ENCODE measurements at places on chromosomes 1 and 21.

GRCh38 chr1:9038881-9039760 lies 12.9 kb upstream of the SLC2A7 start:
- DNase-seq = no peak

DNA sequence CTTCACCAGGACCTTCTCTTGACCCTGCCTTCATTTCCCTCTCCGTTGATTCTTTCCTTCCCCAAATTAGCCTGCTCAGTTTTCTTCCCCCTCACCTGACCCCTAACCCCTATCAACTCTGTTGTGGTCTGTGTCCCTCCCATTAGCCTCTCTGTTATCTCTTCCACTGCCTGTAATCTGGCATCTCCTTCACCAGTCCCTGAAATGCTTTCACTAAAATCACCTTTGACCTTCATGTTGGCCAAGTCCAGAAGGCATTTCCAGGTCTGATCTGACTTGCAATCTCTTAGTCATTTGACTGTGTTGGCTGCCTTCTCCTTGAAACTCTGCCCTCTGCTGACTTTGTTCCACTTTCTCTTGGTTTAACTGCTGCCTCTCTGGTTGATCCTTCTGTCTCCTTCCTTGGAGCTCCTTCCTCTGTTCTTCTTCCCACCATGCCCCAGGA lies 28.2 kb downstream of the ATP8B2 start:
- peak; percentile 17 for DNase-seq

GRCh38 chr1:236065509-236066005 lies 667 bp upstream of the NID1 start:
- no peak for DNase-seq

- DNase-seq = no peak
These were observed 54.1 kb downstream of the LDLRAD2 start for GRCh38 chr1:21865943-21866706.

- no peak for DNase-seq
These were observed 9.2 kb upstream of the CPT2 start for GRCh38 chr1:53187401-53187800.

- DNase-seq = no peak
These were observed 10.0 kb downstream of the GJA8 start for GRCh38 chr1:147912553-147912952.

GRCh38 chr1:19534281-19534680 lies 48.9 kb upstream of the CAPZB start:
- DNase-seq = no peak

GRCh38 chr21:26534517-26534916 lies 38.6 kb downstream of the CYYR1 start:
- DNase-seq = no peak

GRCh38 chr21:17921579-17922530 lies 102.7 kb upstream of the C21orf91 start:
- DNase-seq = no peak

- DNase-seq = no peak
These were observed 1.7 kb downstream of the RAB7B start for GRCh38 chr1:206001476-206001888.

DNA sequence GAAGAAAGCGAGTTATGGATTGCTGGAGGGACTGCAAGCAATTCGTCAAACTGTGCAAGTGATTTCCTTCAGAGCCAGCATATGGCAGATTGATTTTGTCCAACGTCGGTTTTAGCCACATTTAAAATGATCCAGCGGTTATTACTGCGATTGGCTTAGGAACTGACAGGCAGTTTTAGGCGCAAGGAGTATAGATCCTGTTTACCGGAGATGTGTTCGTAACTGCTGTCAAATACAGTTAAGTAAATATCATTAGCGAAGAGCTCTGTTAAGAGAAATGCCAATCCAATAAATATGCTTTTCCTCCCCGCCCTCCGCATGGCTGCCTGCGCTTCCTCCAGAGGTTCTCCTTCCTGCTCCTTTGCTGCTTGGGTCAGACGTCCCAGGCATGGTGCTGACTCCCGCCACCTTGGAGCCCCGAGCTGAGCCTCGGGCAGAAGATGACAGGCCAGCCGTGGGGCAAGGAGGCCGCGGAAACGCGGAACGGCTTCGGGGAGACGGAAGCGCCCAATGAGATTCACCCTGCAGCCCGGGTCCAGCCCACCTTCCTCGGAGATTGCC lies 9.4 kb upstream of the BARHL2 start:
- no peak for DNase-seq

DNA sequence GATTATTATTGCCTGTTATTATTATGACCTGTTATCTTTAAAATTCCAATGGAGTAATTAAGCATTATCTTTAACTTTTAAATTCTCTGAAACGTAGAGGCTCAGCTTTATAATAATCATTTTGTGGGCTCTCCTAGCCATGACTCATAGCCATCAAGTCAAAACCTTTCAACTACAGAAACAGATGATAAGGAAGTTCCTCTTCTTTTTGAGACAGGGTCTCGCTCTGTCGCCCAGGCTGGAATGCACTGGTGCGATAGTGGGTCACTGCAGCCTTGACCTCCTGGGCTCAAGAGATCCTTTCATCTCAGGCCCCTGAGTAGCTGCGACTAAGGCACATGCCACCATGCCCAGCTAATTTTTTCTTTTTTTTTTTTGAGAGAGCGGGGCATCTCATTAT lies 43.5 kb downstream of the CHML start:
- no peak for DNase-seq

GRCh38 chr1:91601554-91602376 lies 101.1 kb downstream of the CDC7 start:
- DNase-seq = no peak

DNA sequence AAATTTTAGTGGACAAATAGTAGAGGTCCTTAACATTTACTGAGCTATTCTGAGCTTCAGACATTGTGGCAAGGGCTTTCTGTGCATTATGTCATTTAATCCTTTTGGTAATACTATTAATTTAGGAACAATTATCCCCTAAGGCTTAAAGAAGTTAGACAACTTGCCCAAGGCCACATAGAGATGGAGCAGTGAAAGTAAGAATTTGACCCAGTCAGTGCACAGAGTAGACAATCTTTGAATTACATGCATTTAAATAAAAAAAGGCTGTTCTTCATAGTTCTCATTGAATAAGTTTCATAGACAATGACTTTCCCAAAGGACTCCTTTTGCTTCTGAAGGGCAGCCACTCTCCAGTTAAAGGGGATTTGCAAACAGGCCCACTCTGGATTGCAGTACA lies 142.7 kb downstream of the RUNX1 start:
- no peak for DNase-seq

DNA sequence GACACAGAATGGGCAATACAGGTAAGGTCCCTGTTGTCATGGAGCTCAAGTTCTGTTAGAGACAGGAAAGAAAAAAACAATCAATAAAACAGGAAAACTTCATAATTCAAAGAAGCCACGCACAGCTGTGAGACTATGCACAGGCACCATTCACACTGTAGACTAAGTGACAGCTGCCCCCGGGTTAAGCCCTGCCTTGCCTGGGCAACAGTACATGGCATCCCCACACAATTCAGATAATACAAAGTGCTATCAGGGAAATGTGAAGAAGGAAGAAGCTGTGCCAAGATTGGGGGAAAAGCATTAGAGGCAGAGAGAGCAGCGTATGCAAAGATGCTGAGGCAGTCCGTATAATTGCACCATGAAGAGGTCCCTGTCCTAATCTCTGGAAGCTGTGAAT lies 9.0 kb upstream of the KCNE2 start:
- DNase-seq = no peak

DNA sequence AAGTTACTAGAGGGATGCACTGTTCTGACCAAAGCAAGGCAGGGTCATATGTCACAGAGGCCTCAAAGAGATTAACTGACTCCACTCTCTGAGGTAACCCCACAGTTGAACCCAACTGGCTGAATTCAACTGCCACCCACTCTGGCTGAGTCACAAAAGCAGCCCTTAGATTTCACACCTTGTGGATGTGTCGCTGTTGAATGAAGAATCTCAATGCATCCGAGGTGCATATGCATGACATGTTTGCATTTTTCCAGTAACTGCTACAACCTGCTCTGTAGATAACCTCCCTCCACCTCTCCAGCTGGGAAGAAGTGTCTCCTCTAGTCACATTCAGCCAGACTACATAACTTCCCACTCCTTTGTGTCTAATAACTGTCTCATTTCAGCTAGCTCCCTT lies 27.9 kb upstream of the KIF21B start:
- no peak for DNase-seq

- no peak for DNase-seq
These were observed 373.3 kb downstream of the TTLL7 start for GRCh38 chr1:83625646-83626045.

GRCh38 chr1:21614419-21615115 lies 54.6 kb downstream of the RAP1GAP start:
- no peak for DNase-seq

DNA sequence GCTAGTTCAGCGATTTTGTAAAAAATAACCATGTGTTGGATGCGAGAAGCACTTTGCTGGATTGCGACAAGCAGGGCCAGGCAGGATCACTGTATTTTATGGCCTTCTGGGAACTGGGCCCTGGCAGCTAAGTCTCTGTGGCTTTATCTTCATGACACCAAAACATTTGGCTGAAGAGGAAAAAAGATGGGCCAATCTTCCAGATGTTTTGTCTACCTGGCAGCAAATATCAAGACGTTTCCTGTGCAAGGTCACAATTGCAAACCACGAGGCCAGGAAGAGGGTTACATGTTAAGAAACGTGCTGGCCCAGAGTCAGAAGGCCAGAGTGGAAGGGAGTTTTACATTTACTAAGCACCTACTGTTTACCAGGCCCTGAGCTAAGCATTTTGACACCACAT lies 22.1 kb downstream of the GRIK3 start:
- DNase-seq = no peak

GRCh38 chr1:152109998-152110294 lies 5.3 kb downstream of the TCHH start:
- DNase-seq = no peak

DNA sequence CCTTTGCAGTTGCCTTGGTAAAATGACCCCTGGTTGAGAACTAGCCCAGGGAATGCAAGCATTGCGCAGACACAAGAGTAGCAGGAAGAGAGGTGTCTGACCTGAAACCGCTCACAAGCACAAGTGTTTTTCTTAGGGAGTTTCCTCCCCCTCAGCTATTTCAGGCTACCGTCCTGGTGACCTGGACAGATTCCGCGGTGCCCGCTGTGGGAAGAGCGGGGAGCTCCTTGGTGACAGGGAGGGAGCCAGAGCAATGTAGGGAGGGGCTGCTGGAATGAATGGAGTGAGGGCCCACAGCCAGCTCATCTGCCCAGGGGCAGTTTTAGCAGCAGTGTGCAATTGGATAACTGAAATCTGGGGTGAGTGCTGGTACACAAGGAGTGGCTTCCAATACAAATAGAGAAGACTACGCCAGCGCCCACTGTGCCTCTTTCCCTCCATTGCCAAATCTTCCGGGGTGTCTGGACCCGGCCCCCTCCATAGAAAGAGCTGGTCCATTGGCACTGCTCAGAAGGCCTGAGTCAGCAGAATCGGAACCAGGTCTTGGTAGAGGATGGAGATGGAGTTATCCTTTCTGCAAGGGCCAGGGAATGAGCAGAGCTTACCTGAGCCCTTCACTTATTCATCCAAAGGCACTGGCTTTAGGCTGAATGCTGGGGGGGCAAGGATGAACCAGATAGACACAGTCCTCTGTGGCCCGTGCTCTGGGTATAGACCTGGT lies 82.8 kb downstream of the TRABD2B start:
- DNase-seq = no peak

DNA sequence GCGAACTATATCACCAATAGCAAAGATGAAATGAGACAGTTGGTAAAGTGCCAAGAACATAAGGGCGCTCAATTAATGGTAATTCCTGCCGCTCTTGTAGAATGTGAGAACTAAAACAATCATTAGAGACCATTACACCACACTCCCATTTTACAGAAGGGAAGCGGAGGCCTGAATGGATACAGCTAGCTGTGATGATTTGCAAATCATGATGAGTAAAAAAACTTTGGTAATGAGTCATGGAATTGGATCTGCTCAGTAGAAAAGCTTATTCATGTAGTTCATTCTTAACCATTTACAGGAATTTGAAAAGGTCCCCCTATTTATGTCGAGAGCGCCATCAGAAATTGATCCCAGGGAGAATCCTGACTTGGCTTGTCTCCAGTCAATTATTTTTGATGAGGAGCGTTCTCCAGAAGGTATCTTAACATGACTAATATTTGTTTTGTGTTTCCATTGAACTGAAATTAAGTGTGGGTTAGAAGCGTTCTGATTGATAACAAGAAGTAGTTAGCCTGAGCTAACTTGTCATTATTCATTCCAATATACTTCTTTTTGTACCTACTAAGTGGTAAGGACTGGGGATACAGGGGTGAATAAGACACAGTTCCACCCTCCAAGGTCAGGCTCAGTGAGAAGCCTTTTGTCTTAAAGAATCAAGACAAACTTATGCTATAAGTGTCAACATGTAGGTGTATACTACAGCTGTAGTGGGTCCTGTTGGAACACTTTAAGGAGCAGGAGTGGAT lies 812 bp downstream of the TTC4 start:
- DNase-seq = no peak

GRCh38 chr21:33650230-33650629 lies 7.9 kb downstream of the ITSN1 start:
- no peak for DNase-seq

DNA sequence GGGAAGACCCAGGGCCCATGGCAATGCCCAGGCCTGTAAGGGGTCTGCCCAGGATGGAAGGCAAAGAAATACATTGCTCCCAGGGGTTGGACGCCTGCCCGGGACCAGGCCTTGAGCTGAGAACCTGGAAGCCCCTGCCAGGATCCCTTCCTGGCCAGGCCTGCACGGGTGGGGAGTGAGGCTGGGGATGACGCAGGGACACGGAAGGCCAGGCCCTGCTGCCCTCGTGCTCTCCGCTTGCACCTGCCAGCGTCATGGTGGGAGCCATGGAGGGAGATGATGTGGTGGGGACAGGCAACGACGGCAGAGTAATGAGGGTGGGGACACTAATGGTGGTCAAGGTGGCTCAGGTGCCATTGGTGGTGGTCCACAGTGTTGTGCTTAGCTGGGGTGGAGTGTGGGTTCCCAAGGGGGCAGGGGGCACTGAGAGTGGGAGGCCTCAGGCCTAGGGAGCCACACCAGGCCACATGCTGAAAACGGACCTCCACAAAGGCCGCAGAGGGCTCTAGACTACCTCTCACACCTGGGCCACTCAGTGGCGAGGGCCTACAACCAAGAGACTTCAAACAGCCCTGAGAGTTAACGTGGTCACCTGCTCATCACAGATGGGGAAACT lies 4.3 kb downstream of the HES3 start:
- no peak for DNase-seq

DNA sequence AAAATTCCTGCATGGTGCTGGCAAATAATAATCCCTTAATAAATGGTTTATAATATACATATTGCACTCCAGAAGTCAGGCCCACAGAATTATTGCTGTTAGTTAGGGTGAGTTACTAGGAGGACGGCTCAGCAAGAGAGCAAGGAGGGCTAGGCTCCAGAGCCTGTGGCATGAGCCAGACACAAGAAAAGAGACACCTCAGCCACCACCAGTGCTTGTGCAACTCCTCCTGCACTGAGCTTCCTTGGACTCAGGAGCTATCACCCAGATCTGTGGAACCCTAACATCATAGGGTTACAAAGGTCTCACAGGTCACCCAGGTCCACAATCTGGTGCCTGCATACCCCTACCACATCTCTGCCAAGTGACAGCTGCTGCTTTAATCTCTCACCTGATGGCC lies 12.8 kb upstream of the LRRC8D start:
- no peak for DNase-seq

GRCh38 chr1:30538226-30538992 lies 185.0 kb downstream of the MATN1 start:
- no peak for DNase-seq

- DNase-seq = no peak
These were observed 419.9 kb downstream of the PTPRU start for GRCh38 chr1:29655945-29656850.

All from neuronal stem cell (in vitro differentiated cells).